Ascending aorta (tissue), 2 donors: ENCODE measurements at places on chromosomes 3 and 15. TPM values are rescaled to one million over a fixed set of nuclear protein-coding genes. Genes with fewer than 3 reads are reported as not detected.

NPAP1 gene
- total RNA-seq = not detected

DNA sequence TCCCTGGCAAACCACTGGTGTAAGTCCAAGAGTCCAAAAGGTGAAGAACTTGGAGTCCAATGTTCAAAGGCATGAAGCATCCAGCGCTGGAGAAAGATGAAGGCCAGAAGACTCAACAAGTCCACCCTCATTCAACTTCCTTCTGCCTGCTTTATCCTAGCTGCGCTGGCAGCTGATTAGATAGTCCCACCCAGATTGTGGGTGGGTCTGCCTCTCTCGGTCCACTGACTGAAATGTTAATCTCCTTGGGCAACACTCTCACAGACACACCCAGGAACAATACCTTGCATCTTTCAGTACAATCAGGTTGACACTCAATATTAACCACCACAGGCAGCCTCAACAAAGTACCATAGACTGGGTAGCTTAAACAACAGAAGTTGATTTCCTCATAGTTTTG lies 245.9 kb upstream of the IGF1R start:
- H3K36me3 ChIP-seq = no peaks in the 10 kb centered on the region
- no peaks in the 10 kb centered on the region for H3K27me3 ChIP-seq
- no peak overlapping the region for H3K27ac ChIP-seq
- no peaks in the 10 kb centered on the region for H3K4me1 ChIP-seq
- H3K4me3 ChIP-seq = no peak overlapping the region
- no peak for DNase-seq

- peaks cover 31% of the 10 kb centered on the region for H3K4me1 ChIP-seq
- no peak overlapping the region for H3K4me3 ChIP-seq
- no peaks in the 10 kb centered on the region for H3K36me3 ChIP-seq
- no peak for DNase-seq
Measured at GRCh38 chr3:30347679-30348216, 258.7 kb upstream of the TGFBR2 start.

- H3K4me1 ChIP-seq = no peaks in the 10 kb centered on the region
- peak; percentile 77 for DNase-seq
- H3K27me3 ChIP-seq = no peaks in the 10 kb centered on the region
- H3K27ac ChIP-seq = no peak overlapping the region
- no peak overlapping the region for H3K4me3 ChIP-seq
Measured at GRCh38 chr3:196688349-196688748, 23.7 kb downstream of the CEP19 start.

GRCh38 chr3:105394177-105394576 lies 27.5 kb downstream of the ALCAM start:
- no peaks in the 10 kb centered on the region for H3K27me3 ChIP-seq
- no peak overlapping the region for H3K4me3 ChIP-seq
- H3K27ac ChIP-seq = no peak overlapping the region
- no peaks in the 10 kb centered on the region for H3K4me1 ChIP-seq
- DNase-seq = no peak
- no peaks in the 10 kb centered on the region for H3K36me3 ChIP-seq

GRCh38 chr3:171113716-171114115 lies 87.2 kb upstream of the SLC2A2 start:
- no peak for DNase-seq
- no peak overlapping the region for H3K4me3 ChIP-seq
- no peaks in the 10 kb centered on the region for H3K27me3 ChIP-seq
- H3K4me1 ChIP-seq = no peaks in the 10 kb centered on the region

DNA sequence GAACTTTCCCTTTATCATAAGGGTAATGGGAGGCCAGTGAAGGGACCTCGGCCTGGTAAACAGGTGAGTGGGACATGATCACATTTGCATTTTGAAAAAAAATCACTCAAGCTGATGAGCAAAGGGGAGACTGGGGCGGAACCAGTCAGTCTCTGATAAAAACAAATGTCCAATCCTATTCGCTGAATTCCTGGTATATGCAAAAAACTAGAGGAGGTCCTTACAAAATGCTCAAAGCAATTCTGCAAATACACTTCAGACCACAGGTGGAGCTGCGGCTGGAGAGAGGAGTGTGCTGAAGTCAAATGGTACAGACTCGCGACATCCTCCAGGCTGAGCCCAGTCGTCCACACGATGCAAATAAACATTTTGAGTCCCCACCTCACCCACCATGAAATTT lies 166.7 kb downstream of the FOXP1 start:
- no peak overlapping the region for H3K4me3 ChIP-seq
- H3K27ac ChIP-seq = no peak overlapping the region
- DNase-seq = no peak
- H3K4me1 ChIP-seq = no peaks in the 10 kb centered on the region
- no peaks in the 10 kb centered on the region for H3K36me3 ChIP-seq

- H3K4me1 ChIP-seq = peaks cover 7% of the 10 kb centered on the region
- no peaks in the 10 kb centered on the region for H3K27me3 ChIP-seq
- no peak overlapping the region for H3K27ac ChIP-seq
- H3K36me3 ChIP-seq = peaks cover 27% of the 10 kb centered on the region
- no peak overlapping the region for H3K4me3 ChIP-seq
Measured at GRCh38 chr3:47012342-47013230, 33.1 kb downstream of the NBEAL2 start.

- DNase-seq = no peak
- H3K27me3 ChIP-seq = no peaks in the 10 kb centered on the region
Measured at GRCh38 chr3:129014793-129015345, 13.8 kb downstream of the EFCC1 start.
